ENCODE measurements at places on chromosomes 2 and 18. TPM values are rescaled to one million over a fixed set of nuclear protein-coding genes. Genes with fewer than 3 reads are reported as not detected.

DNA sequence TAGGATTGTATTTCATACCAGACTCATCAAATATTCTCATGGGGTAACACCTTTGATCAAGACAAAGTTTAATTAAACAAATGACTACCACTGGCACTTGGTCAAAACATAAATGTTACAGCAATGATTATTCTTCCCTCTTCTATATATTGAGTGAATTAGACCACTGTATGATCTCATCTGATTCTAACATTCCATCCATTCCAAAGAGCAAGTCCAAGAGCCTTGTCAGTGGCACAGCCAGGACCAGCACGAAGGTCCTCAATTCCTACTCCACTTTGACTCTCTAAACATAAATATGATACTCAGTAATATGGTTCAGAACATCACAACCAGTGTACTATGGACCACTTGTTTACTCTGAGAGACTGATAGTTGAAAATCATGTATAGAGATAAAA lies 86.4 kb downstream of the AP1S3 start:
- no peak for DNase-seq
- no peak overlapping the region for H3K4me3 ChIP-seq
- no peaks in the 10 kb centered on the region for H3K4me1 ChIP-seq
- no peaks in the 10 kb centered on the region for H3K27me3 ChIP-seq
- no peaks in the 10 kb centered on the region for H3K36me3 ChIP-seq

- no peaks in the 10 kb centered on the region for H3K36me3 ChIP-seq
- peak; percentile 72 for DNase-seq
These were observed 171.9 kb downstream of the FMNL2 start for GRCh38 chr2:152506843-152507242.

DNA sequence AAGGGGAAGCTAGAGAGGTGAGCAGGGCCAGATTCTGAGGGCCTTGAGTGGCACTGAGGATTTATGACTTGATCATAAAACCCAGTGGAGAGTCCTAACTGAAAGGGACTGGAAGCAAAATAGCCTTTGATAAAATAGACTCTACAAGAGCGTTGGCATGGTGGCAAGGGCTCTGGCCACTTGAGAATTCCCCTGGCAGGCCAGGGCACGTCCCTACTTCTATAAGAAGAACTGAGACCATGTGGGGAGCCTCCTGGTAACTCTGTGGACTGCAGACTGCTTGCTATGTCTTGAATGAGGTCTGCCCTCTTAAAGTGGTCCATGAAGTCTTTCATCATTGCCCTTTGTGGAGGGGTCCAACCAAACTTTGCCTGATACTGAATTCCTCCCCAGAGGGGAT lies 324.8 kb downstream of the ALK start:
- H3K27ac ChIP-seq = no peak overlapping the region
- DNase-seq = no peak
- peaks cover 4% of the 10 kb centered on the region for H3K4me1 ChIP-seq
- no peak overlapping the region for H3K4me3 ChIP-seq
- no peaks in the 10 kb centered on the region for H3K36me3 ChIP-seq

DNA sequence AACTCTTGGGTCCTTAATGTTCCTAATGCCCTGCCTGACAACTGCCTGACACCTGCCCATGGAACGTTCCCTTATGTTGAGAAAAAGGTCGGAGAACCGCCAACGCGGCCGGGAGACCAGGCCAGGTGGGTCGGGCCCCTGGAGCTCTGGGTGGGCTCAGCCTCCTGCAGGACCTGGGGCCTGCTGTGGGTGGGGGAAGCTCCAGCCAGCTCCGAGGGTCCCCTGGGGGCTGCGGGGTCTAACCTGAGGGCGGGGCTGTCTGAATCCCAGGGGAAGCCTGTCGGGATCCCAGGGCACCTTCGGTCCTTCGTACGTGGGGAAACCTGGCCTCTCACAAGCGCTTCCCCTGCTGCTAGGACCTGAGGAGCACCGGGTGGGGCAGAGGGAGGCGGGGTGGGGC lies 296.0 kb downstream of the NDUFA10 start:
- H3K36me3 ChIP-seq = no peaks in the 10 kb centered on the region
- no peaks in the 10 kb centered on the region for H3K4me1 ChIP-seq
- H3K27me3 ChIP-seq = peaks cover 38% of the 10 kb centered on the region

Gene GALNT3
- total RNA-seq = 44.8 TPM

GRCh38 chr2:147501968-147502367 lies 342.9 kb upstream of the ACVR2A start:
- no peak overlapping the region for H3K4me3 ChIP-seq
- H3K4me1 ChIP-seq = peaks cover 6% of the 10 kb centered on the region
- H3K27me3 ChIP-seq = no peaks in the 10 kb centered on the region
- peak; percentile 28 for DNase-seq

DNA sequence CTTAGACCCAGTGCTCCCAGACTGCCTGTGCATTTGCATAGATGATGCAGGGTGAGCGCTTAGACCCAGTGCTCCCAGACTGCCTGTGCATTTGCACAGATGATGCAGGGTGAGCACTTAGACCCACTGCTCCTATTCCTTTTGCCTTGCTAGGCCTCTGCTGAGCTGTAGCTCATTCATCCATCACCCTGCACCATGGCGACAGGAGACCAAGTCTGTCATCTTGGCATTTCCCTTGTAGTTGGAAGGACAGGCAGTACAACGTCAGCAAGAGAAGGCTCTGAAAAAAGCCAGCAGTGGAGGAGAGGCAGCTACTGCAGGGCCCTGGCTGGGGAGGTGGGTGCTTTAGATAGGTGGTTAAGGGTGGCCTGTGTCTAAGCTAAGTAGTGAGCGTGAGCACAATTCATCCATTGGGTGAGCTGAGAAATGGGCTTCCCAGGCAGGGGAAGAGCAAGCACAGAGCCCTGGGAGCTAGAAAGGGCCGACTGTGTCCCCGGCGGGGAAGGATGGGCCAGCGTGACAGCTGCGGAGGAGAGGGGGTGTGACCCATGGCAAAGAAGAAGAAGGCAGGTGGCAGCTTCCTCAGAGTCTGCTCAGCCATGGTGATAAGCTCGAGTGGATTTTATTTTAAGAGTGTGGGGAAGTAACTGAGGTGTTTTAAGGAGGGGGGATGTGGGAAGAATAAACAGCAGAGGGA lies 108.8 kb downstream of the LPIN1 start:
- no peak overlapping the region for H3K27ac ChIP-seq
- H3K27me3 ChIP-seq = no peaks in the 10 kb centered on the region
- no peaks in the 10 kb centered on the region for H3K4me1 ChIP-seq
- no peak overlapping the region for H3K4me3 ChIP-seq

DNA sequence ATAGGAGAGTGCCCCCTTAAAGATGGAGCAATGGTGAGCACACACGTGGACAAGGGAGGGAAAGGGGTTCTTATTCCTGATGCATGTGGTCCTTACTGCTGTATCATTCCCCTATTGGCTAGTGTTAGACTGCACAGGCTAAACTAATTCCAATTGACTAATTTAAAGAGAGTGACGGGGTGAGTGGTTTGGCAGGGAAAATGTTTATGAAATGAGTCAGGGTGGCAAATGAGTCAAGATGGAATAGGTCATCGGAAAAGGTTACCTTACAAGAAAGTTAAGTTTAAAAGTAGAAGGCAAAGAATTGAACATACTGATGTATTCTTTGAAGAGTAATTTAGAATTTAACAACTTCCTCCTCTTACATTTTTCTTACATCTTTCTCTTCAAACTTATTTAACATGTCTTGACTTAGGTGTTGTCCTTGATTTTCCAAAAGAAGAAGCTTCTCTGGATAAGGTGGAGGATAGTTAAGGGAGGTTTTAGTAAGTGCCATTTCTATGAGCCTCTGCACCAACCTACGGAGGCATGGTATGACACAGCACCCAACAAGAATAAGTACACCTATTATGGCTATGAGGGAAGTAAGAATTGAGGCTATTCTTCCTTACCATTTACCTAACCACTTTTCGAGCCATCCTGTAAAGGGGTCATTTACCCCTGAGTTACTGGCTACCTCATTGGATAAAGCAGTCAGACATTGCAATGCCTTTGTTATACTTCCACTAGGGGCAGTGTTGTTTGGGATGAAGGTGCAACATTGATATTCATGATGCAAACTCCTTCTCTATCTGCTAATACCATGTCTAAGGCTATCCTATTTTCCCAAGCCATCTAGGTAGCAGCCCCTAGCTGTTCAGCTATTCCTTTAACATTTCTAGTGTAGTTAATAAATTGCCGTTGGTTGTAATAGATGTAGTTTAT lies 1345.8 kb upstream of the LRRTM1 start:
- peak; percentile 91 for DNase-seq
- H3K4me3 ChIP-seq = no peak overlapping the region
- H3K27ac ChIP-seq = peak overlapping the region; percentile 90
- H3K27me3 ChIP-seq = no peaks in the 10 kb centered on the region
- 0 out of 2 replicates have a peak, but pooled peaks cover 3% of the 10 kb centered on the region for H3K36me3 ChIP-seq

DNA sequence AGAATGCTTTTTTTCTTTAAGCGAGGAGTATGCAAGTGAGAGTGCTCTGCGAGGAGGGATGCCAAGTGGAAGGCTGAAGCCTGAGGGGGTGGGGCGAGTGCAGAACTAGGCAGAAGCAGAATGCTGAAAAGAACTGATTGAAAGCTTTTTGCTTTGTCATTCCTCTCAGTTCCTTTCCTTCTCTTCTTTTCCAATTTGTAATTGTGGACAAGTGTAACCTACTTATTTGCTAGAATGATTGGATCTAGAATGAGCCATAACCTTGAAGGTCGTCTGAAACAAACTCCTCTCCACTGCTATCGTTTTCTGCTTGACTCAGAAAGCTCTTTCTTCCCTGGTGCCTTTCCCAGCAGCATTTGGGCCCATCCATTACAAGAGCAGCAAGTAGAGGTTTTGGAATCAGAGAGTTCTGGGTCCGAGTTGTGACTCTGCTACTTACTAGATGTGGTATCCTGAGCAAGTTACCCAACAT lies 115.3 kb downstream of the METTL8 start:
- no peak for DNase-seq
- H3K27me3 ChIP-seq = no peaks in the 10 kb centered on the region
- H3K36me3 ChIP-seq = no peaks in the 10 kb centered on the region
- H3K27ac ChIP-seq = no peak overlapping the region
- H3K4me1 ChIP-seq = no peaks in the 10 kb centered on the region
- H3K4me3 ChIP-seq = no peak overlapping the region

Gene AP1S3
- 34.3 TPM for total RNA-seq

Gene ADAM23
- total RNA-seq = 0.22 TPM

Measured in PC-3 (cell line).